ENCODE measurements at places on chromosomes 3 and 15.

DNA sequence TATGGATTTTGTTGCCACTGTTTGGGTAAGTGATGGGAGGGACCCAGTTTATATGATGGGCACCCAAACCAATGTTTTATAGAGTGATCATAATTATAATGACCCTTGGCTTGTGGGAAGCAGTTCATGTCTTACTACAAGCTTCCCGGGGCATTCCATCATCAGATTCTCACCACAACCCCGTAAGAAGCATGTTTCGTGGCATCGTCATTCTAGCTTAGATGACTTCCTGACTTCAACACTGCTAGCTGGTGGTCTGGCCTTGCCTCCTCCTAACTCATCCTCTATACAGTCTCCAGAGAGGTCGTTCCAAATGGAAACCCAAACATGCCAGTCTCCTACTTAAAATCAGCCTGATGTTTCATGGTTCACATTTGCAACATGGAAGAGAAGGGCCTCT, 226.9 kb downstream of the ADAMTS9 start:
- no peak for DNase-seq

DNA sequence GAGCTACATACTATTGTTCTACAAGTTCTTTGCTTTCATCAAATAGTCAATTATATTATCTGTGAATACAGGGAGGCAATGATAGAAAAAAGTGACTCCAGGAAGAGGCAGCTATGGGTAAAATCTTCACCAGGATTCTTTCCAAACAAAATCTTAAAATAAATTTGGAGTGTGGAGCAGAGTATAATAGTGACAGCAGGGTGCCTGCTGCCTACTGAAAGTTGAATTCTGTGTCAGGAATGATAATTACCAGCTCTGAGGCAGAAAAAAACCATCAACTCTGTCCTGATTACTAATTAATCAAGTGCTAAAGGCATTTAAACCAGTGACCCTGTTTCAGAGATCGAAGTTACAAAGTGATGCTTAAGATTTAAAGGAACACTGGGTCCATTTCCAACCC, 148.0 kb downstream of the DIPK2A start:
- DNase-seq: no peak

GRCh38 chr3:126851934-126852333, 131.0 kb upstream of the PLXNA1 start:
- DNase-seq: no peak

DNA sequence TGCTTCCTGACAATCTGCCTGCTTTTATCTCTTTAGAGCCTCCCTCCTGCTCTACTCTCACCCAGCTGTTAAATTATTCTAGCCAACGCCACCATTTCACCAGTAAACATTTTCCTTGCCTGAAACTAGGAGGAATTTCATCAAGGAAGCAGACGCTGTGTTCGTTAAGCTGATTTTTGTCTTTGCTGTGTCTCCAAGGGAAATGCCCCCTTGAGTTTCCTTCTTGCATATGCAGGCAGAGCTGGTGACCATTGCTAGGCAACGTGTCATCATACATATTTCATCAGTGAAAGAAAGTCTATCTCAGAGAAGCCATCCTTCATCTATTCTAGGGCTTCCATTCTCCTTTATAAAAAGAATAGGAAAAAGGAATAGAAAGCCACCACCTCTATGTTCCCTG, 87.0 kb upstream of the ST8SIA2 start:
- no peak for DNase-seq

DNA sequence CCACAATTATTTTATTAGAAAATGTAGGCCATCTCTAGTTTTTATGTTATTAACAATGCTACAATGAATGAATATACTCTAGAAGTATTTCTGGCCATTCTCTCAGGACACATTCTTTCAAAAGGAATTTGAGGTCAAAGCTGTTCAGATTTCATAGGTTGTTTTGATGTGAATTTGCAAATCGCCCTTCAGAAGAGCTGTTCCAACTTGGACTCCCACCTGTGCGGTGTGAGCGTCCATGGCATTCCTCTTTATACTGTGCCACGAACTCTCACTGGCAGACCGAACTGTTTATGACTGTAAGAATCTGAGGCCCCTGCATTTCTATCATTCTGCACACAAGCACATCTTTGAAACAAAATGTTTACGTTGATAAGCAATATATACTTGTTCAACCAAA, 18.6 kb upstream of the SLC24A5 start:
- no peak for DNase-seq

DNA sequence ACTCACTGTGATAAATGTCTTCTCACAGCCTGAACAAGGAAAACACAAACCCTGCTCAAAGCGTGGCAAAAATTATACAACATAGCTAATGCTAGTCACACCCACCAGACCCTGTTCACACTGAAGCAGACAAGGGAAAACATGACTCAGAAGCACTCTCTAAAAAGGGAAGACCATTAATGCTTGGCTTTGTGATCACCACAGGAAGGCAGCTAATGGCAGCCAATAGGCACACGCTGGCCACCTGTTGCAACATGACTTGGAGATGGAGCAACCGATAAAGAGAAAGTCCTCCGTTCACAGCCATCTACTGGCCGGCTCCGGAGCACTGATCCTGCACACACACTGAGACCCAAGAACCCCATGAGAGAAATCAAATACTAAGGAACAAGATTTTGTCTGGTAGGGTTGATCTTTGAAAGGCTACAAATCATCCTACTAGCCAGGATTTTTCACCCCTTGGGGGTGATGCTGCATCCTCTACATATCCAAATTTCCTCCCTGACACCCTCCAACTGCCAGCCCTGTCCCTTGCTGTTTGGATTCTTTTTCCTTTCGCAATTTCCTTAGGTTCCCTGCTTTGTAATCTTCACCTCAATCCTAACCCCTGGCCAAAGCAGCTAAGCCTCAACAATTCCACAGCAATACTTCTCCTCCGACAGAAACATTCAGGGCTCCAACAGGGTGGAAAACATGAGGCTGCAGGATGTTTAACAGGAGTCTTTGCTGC, 3.2 kb downstream of the ZXDC start:
- peak; percentile 16 for DNase-seq

- DNase-seq: no peak
Measured at GRCh38 chr3:126180477-126181397, at the start of gene ALDH1L1. ALDH1L1 (minus strand) TSS chr3:126180586; CDS start chr3:126160979, 19,607 bp downstream.

DNA sequence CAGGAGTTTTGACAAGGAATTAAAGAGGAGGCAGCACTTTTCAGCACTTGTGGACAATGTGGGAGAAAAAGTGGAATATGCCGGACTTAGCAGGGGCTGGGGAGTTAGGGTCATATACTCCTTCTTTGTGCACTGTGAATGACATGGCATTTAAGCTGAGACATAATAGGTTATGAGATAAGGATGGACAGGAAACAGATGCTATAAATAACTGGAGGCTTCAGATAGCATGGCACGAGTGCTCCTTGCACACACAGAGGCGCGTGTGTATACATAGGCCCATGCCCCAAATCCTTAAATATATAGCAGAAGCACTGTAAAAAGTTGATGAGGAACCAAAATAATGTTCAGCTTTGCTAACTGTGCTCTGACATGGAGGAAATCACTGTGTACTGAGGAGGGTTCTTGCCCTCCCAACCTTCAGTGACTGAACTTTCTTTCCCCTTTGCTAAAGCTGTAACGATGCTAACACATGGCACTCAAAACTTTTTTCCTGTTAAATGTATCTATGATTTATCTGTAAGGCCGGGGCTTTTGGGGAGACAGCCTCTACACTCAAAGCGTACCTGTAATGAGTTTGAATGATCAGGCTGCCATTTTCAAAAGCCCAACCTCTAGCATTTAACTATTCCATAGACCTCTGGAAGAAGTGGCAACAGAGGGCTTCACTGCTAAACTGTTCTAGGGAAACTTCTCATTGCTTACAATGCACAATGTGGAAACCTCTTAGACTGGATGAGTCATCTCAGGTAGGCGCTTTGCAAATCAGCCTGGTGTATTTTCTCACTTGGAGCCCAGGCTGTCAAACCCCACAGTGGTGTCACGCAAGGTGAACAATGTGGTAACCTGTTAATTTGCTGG, 784.6 kb downstream of the NR2F2 start:
- no peak for DNase-seq

DNA sequence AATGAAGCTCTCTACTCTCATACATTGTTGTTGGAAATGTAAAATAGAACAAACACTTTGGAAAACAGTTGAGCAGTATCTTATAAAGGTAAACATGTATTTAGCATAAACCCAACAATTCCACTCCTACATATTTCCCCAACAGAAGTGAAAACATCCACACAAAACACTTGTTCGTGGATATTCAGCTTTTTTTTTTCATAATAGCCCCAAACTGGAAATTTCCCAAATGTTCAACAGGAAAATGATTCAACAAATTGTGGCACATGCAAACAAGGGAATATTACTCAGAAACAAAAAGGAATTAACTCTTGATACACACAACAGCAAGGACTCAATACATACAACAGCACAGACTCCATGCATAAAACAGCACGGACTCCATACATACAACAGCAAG, 28.5 kb downstream of the RFTN1 start:
- DNase-seq: no peak

DNA sequence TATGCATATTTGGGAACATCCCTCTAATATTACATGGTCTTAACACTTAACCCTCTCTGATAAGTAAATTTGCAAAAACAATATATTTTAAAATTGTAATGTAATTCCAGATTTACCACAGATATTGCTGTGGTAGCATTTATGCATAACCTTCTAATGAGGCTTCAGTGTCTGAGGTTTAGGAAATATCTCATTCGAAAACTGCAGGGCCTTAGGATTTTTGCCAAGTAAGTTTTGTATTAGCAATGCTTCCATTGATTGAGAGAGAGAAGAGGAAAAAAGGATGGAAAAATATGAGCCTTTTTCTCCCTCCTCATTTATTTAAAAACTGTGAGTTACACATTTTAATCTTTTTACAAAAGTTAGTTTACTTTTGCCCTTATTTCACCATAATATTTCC, 294.6 kb downstream of the EPHA3 start:
- no peak for DNase-seq

DNA sequence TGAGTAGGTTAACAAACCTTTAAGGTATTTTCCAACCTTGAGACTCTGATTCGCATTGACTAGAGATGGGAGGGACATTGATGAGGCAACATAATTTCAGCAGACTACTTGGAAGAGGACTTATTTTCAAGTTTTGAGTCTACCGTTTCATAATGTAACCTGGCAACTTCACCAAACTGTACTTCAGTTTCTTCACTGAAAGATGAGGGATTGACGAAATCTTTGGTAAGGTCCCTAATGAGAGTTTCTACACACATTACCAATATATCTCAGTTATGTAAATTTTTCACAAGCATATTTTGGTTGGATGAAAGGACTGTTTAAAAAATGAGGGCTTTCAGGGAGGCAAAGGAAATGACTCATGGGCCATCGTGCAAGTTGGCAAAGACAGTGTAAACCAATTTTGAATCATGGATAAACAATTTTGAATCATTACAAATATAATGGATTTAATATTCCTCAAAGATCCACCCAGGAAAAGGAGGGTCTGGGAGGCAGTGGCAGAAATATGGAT, 28.7 kb upstream of the SEMA6D start:
- no peak for DNase-seq

DNA sequence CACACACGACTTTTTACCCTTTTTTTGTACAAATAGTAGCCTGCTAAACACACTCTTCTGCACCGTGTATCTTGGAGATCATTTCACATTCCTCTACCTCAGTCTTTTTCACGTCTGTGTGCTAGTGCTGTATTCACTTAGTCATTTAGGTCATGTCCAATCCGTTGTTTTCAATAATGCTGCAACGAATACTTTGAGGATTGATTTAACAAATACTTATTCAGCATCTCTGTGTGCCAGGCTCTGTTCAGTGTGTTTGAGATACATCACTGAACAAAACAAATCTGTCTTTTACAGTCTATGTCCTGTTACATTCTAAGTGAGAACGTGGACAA, 882 bp downstream of the JMJD7 start:
- no peak for DNase-seq

- peak; percentile 75 for DNase-seq
Measured at GRCh38 chr15:89361451-89362202, 27.0 kb upstream of the POLG start.

DNA sequence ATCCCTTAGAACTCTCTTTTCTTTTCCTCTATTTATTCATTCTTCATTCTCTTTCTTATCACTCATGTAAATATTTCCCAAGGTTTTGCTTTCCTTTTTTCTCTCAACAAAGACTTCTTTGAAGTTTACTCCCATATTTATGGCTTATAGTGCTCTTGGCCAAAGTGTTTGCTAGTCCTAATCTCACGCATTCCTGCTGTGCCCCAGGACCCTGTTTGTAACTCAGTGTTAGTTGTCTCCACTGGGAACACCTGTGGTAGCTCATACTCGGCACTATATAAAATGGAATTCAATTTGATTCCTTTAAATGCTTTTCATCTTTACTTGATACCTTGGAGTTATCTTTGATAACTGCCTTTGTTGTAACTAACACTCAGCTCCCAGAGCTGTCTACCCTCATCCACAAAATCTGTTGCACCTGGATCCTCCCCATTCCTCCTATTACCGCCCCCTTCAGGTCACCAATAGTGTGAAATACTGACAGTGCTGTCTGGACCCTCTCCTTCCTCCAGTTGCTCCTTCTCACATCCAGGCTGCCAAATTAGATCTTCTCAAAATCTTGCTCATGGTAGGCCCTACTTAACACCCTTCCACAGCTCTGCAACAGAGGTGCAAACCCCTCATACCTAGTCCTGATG, 76.8 kb downstream of the TIGIT start:
- peak; percentile 11 for DNase-seq

GRCh38 chr3:58484722-58485069, 7.2 kb upstream of the KCTD6 start:
- DNase-seq: no peak

- peak; percentile 43 for DNase-seq
Measured at GRCh38 chr15:38440353-38441129, 13.4 kb upstream of the FAM98B start.

DNA sequence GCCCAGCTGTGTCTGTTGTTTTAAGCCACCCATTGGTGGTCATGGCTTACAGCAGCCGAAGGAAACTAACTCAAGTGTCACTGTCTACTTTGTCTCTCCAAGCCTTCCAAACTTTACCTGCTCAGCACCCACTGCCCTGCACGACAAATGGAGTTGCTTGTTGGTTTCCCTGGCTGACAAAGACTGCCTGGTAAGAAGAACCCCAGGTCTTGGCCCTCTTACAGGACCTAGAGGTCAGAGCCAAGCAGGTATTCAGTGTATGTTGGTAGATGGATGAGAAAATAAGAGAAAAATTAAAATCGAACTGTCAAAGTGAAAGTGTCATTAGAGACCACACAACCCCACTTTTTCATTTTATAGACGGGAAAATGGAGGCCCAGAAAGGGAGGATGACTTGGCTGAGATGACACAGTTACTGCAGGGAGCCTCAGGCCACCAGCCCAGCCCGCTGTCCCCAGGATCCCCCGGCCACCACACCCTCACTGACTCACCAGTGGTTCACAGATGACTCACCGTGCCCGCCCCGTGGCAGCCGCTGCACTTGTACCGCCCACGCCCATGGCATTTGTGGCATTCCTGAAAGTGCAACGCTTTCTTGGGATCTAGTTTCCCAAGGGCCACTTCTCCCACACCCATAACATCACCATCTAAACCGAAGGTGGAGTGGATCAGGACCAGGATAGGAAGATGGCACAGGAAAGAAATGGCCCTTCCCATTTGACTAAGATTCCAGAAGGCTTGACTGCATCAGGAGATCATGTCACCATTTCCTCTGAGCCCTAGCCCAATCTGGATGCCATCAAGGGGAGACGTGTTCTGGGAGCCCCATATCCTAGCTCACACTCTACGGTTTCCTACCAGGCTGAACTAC, 15.2 kb downstream of the SSUH2 start:
- DNase-seq: peak; percentile 70

All from stimulated activated naive CD8-positive, alpha-beta T cell treated with anti-CD3 and anti-CD28 coated beads, Interleukin-15, Interleukin-2, amounts not matched to agents 100 U/mL and 50 U/mL, for 24 hours (primary cell).